ENCODE measurements at places on chromosomes 1 and 21. TPM values are rescaled to one million over a fixed set of nuclear protein-coding genes. Genes with fewer than 3 reads are reported as not detected.

The SLC16A4 gene
- 116 TPM for polyA plus RNA-seq

The TINAGL1 gene
- 41.9 TPM for polyA plus RNA-seq

The VANGL1 gene
- polyA plus RNA-seq: 16.2 TPM

The PTAFR gene
- polyA plus RNA-seq: 2.0 TPM

The IL22RA1 gene
- polyA plus RNA-seq: 3.8 TPM

The RHD gene
- polyA plus RNA-seq: 2.9 TPM

The PCAT6 gene
- polyA plus RNA-seq: 4.6 TPM

The TNFSF4 gene
- 1.8 TPM for polyA plus RNA-seq

The UBL4B gene
- not detected for polyA plus RNA-seq

The KRTAP12-2 gene
- polyA plus RNA-seq: not detected

The ACTL8 gene
- not detected for polyA plus RNA-seq

The PRAMEF15 gene
- polyA plus RNA-seq: not detected

The CRYBG2 gene
- 1.1 TPM for polyA plus RNA-seq

The RHOU gene
- 16.8 TPM for polyA plus RNA-seq

The DENND2D gene
- polyA plus RNA-seq: 20.0 TPM

The LCK gene
- 6.2 TPM for polyA plus RNA-seq

The DNAJC6 gene
- polyA plus RNA-seq: 4.8 TPM

All from left renal cortex interstitium (tissue), 4 donors.